ENCODE measurements at places on chromosomes 6 and 20.

DNA sequence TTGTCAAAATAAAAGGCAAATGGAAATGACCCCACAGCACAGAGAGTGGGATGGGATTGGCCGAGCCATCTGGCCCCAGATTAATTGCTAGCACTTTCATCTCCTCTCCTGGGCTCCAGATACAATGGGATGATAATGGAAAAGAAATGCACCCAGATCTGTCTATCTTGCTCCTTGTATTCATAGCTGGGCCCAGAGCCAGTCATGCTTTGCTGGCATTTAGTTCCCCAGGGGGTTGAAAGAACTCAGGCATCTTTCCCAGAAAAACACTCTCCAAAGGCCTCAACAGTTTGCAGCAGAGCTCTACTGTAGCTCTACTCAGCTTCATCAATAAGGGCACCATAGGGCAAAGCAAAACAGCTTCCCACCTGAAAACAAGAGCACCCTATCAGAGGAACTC, 116.0 kb upstream of the FOXA2 start:
- no peak for DNase-seq

DNA sequence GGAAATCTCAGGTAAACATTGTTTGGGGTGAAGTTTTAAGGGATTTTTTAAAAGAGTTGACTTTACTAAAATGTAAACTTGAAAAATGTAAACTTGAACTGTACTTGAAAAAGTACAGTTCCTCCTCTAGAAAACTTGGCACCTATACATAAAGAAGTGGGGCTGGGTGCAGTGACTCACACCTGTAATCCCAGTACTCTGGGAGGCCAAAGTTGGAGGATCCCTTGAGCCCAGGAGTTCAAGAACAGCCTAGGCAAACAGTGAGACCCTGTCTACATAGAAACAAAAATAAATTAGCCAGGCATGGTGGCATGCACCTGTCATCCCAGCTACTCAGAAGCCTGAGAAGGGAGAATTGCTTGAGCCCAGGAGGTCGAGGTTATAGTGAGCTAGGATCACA, 7.2 kb downstream of the BTBD9 start:
- peak; percentile 8 for DNase-seq

DNA sequence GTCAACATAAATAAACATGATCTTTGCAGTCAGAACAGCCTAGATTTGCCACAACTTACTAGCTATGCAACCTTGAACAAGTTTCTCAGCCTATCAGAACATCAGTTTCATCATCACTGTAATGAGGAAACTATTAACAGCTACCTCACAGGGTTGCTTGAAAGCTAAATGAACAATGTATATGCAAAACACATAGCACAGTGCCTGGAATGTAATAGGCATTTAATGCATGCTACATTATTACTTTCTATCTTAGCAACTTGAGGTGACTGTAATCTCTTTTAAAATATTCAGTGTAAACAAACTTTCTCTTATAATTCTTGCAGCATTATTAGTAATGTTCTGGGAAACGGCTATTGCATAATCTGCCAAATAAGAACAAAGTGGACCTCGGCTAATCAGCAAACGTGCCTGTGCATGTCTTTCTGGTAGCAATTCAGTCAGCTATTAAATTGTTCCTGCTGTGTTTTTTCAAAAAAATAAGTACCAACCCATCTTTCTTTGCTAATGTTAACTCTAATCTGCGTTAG, 61.5 kb downstream of the SYNE1 start:
- DNase-seq, result no peak

- DNase-seq, result no peak
These were observed 423.5 kb downstream of the MEI4 start for GRCh38 chr6:78076371-78076770.

GRCh38 chr6:127516662-127517273, 2.4 kb downstream of the MTCL3 start:
- peak; percentile 75 for DNase-seq

- DNase-seq, result peak; percentile 75
These were observed 2.0 kb downstream of the TBX18 start for GRCh38 chr6:84762220-84763002.

GRCh38 chr6:79143320-79143898, 65.4 kb upstream of the PHIP start:
- DNase-seq, result no peak

DNA sequence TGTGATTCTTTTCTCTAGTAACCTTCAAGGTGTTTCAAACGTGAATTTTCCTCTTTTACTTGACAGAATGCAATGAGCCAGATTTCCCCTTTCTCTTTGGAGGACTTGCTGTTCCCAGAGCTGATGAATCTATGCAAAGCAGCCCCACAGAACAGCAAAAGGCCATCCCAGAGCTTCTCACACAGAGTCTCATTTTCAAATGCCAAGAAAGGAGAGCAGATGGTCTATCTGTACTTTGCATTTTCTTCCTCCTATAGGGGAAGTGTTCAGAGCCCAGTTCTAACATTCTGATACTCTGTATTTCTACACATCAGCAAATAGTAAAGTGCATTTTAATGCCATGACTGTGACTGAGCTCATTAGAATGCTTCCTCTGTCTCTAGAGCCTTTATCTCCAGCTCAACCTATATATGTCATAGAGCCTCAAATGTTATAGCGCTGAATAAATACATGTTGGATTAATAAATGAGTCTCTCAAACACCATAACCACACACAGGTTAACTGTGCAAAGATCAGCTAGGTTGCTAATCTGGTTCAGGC, 81.8 kb upstream of the EYA4 start:
- DNase-seq, result peak; percentile 17

GRCh38 chr6:133805876-133806275, 83.0 kb upstream of the TCF21 start:
- no peak for DNase-seq

GRCh38 chr6:29419516-29419915, 4.8 kb downstream of the OR12D1 start:
- peak; percentile 47 for DNase-seq

DNA sequence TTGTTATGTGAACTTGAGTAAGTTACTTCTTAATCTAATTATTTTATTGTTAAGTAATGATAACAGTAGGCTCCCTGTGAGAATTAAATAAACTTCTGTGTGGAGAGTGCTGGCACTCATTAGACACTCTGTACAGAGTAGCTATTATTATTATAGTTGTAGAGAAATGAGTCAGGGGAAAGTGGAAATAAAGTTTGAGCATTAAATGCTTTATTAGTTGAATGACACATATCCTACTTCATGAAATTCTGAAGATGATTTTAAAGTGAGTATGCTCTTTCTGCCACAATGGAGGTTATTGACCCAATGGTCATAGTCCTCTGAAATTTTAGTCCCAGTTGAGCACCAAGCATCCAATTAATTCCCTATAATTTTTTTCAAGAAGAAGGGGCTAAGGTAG, 5.9 kb downstream of the ECI2 start:
- DNase-seq, result peak; percentile 67

GRCh38 chr20:20237093-20237959, 130.6 kb upstream of the INSM1 start:
- peak; percentile 55 for DNase-seq

DNA sequence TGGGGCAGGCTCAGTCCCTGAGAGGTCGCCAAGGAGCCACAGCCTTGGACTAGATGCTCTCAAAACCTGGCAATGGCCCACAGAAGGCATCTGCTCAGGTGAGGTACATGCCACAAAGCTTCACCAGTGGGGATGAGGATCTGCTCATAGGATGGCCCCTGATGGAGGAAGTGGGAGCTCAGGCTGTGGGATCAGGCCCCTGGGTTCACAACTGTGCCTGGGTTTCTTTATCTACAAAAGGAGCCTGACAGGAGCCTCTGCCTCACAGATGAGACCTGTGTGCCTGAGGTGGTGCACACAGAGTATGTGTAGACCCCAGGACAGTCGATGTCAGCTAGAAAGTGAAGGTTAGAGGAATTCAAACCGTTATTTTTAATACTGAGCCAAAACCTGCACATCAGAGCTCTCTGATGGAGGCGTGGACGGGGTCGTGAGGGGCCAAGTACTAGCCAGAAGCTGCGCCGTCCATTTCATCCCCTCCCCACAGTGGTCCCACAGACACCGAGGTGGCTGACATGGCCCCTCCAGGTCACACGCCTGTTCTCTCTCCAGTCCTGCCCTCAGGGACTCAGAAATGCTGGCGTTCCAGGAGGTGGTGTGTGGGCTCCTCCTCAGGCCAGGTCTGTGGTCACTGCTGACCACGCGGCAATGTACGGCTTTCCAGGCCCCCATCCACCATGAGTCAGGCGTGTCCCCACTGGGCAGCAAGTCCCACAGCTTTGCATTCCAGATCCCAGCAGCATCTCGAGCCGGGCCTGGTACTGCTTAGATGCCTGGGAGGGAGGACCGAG, 33.3 kb downstream of the NTSR1 start:
- DNase-seq, result no peak

DNA sequence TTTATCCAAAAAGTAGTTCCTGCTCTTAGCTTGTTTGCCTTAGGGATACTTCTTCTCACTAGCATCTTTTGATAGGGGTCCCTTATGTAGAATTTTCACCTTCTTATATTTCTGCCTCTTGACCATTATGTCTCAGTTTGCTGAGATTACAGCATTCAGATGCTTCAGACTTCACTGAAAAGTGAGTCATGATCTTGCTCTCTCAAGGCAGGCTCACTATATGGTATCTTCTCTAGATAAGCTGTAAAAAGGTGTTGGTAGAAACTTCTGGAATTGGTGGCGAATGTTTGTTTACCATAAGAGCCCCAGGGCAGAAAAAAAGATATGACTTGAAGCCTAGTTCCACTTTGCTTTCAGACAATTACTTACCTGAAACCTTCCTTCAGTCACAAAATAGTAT, 19.7 kb downstream of the GTPBP2 start:
- no peak for DNase-seq

DNA sequence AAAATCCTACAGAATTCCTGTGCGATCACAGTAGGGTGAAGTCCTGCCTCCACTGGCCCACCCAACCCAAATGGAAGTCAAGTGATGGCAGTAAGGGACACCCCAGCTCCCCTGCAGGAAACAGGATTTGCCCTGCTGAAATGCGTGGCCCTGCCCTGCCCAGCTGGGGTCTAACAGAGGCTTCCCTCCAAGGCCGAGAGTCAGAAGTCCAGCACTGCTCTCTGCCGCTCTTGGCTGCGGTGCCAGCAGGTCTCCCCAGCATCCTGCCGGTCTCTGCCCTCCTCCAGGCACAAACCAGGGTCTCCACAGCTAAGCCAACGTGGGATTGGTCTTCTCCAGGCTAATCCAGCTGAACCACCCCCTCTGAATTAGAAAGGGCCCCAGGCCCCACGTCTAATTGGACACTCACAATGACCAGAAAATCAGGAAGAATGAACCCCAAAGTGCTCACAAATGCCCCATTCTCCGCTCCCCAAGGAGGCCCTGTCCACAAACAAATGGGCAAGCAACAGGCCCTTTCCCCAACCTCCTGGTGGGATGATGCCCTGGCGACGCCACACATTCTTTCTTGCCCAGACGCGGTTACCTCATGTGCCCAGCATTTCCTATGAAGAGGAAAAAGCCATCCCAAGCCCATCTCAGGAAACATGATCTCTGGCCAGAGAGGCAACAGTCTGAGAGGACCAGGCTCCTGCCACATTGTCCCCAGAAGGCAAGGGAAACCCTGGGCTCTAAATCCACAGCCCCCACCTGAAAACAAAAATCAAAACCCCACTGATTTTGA, 117.2 kb downstream of the BANF2 start:
- no peak for DNase-seq

- DNase-seq, result peak; percentile 26
These were observed 1.8 kb downstream of the MDGA1 start for GRCh38 chr6:37695857-37696219.

DNA sequence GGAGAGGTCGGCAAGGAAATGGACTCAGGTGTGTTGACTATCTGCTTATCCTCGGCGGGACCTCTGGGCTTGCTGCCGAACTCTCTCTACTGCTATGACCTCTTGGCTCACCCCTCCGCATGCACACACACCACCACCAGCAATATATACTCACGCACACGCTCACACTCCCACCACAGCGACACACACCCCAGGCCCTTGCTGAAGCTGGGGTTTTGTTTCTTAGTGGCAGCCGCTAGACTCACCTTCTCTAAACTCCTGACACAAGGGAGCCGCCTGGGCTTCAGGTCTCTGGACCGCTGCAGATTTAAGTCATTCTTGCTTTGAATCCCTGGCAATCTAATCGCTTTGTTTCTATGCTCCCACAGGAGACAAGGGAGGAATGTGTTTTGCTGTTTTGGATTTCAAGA, 59.4 kb upstream of the BACH2 start:
- no peak for DNase-seq

- DNase-seq, result no peak
These were observed 219.5 kb downstream of the SLC24A3 start for GRCh38 chr20:19431906-19432305.

DNA sequence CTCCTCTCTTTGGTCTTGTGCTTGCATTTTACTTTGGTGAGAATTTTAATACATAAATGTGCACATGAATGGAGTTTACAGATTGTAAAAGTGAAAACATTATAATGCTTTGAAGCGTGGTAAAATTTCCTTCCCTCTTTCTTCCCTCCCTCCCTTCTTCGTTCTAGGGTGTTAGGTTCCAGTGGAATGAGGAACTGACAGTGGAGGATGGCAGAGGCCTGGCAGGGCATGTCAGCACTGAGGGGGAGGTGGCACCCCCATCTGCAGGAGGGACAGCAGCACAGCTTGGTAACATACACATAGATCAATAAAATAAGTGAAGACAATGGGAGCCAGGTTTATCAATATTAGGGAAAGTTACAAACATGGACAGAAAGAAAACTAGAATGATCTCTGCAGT, 47.5 kb downstream of the RNASET2 start:
- DNase-seq, result no peak

DNA sequence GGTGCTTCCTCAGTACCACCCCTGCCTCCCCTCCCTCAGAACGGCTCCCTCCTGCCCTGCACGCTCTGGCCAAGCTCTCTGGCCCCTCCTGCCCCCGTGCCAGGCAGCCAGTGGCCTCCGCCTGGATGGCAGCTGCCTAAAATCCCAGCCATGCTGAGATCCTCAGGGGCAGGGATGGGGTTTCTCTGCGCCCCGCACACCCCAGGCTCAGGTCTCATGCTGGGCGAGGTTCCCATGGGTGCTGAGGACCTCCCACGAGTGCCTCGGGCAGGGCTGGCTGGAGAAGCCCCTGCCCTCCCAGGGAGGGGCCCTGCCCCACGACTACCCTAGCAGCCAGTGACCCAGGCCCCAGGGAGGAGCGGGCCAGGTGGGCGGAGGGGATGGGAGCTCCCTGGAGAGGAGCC, 2.7 kb downstream of the PTK6 start:
- no peak for DNase-seq

- DNase-seq, result no peak
These were observed 89.4 kb downstream of the PACRG start for GRCh38 chr6:162817196-162817595.

All from ELR (cell line).